ENCODE measurements at places on chromosomes 1 and 21.

DNA sequence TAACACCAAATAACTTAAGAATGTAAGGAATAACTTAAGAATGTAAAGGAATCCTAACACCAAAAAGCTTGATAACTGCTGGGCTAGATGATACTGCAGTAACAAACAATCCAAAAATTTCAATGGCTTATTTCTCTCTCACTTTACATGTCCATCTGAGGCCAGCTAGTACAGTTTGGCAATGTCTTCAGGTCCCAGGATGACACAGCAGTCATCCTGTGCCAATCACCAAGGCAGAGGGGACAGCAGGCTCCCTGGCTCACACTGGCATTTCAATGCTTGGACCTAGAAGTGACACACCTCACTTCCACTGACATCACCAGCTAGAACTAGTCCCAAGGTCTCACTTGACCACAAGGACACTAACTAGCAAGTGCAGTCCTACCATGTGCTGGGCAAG, 15.3 kb downstream of the DNAJC11 start:
- DNase-seq = no peak

- DNase-seq = no peak
Observed at GRCh38 chr1:18722270-18722669, 91.6 kb downstream of the PAX7 start.

DNA sequence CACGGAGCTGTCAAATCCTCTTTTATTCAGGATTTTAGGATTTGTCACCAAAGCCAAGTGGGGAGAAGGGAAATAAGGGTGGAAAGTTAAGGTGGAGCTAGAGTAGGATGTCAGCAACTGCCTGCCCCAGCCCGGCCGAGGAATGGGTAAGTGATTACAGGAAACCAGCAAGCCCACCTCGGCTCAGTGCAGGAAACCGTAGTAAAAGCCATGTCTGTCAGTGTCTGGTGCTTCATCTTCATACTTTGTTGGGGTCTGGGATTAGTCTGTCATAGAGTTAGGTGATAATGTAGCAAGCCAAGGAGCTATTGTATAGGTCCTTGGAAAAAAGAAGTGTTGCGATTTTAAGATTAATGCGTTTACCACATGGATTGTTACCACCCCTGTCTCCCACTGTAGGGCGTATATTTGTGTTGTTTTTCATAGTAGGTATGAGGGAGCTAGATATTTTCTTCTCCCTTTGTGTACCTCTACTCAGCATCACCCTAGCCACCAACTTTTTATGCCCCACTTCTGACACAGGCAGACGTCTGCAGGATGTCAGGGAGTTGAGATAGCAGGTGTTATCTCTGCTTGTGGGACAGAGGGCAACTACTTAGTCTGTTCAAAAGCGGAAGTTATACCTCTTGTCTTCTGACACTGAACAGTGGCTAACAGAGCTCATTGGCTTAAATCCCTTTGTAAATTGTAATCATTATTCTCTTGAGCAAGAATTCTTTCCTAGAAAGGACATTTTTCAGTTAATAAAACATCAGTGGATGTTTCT, 253.7 kb downstream of the HHAT start:
- no peak for DNase-seq

- DNase-seq = no peak
Observed at GRCh38 chr1:235631816-235632215, 17.8 kb downstream of the GNG4 start.

GRCh38 chr1:2570332-2570731, 14.2 kb downstream of the TNFRSF14 start:
- no peak for DNase-seq

DNA sequence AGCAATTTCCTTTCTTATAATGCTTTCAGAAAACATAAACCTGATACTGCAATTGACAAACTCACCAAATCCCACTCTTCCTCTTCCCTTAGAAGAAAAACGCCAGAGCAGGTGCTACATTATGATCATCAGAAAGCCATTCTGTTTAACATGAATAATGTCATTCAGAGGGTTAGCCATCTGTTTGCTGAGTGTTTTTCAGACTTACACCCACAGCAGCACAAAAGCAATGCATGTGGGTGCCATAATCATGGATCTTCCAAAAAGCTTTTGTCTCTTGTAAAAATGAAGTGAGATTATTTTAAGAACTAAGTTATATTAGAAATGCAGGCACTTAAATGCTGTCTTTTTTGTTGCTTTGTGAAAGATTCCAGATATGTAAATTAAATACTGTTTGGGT, 204.6 kb upstream of the TMPRSS15 start:
- no peak for DNase-seq

GRCh38 chr1:163670989-163671757, 349.4 kb downstream of the NUF2 start:
- no peak for DNase-seq

- no peak for DNase-seq
Observed at GRCh38 chr1:169387399-169387798, 19.4 kb downstream of the BLZF1 start.

DNA sequence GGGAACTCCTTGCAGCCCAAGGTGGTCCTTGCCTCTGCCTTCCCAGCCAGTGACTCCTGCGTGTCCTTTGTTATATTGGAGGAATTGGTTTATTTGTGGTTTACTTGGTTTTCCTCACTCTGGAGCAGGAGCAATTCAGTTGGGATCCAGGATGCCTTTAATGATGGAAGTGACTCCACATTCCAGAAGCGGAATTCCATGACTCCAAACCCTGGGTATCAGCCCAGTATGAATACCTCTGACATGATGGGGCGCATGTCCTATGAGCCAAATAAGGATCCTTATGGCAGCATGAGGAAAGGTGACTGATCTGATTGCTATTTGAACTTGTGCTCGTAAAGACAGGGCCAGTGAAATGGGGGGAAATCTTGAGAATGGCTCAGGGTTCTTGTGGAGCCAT, 15.1 kb upstream of the PIGV start:
- no peak for DNase-seq

GRCh38 chr1:215001419-215002021, 81.0 kb upstream of the KCNK2 start:
- DNase-seq = no peak

- DNase-seq = no peak
Observed at GRCh38 chr1:243991650-243992049, 59.4 kb upstream of the ZBTB18 start.

- no peak for DNase-seq
Observed at GRCh38 chr1:182335771-182336566, 55.6 kb downstream of the GLUL start.

GRCh38 chr1:172286629-172287076, 133.8 kb upstream of the C1orf105 start:
- no peak for DNase-seq

- DNase-seq = no peak
Observed at GRCh38 chr21:36482673-36483072, 2.8 kb upstream of the CLDN14 start.

GRCh38 chr1:52368383-52369172, 2.6 kb upstream of the CC2D1B start:
- peak; percentile 58 for DNase-seq

GRCh38 chr1:110207831-110208230, 2.3 kb upstream of the KCNC4 start:
- DNase-seq = peak; percentile 80

- DNase-seq = no peak
Observed at GRCh38 chr1:231072041-231072440, 32.0 kb upstream of the FAM89A start.

- peak; percentile 46 for DNase-seq
Observed at GRCh38 chr1:40438391-40439015, 11.8 kb upstream of the ZFP69B start.

DNA sequence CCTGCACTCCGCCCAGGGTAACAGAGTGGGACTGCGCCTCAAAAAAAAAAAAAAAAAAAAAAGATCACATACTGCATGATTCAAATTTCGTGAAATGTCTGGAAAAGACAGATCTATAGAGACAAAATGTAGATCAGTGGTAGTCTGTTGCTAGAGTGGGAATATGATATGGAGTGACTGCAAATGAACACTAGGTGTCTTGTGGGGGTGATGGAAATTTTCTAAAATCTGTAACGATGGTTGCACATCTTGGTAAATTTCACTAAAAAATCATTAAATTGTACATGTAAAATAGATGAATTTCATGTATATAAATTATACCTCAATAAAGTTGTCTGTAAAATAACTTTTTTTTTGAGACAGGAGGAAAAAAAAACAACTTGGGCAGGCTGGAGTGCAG, 5.5 kb downstream of the AIDA start:
- DNase-seq = no peak

GRCh38 chr1:92117526-92117925, 37.4 kb downstream of the BTBD8 start:
- DNase-seq = no peak

DNA sequence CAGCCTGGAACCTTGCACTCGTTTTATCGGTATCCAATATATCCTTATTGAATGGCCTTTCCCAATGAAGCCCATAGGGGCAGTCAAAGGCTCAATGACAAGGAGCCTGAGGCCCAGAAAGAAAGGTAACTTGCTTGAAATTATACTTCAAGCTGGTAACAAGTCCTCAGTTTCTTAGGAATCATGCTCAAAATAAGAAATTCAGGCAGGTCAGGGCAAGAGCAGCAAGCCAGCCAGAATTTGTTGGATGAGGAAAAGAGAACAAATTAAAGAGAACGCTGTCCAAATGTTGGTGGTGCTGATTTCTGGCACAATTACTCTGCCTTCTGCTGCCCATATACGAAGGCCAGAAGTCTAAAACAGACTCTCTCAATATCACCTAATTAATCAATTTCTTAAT, 77.6 kb downstream of the DDX20 start:
- DNase-seq = no peak

- no peak for DNase-seq
Observed at GRCh38 chr1:9903801-9904527, 6.1 kb downstream of the CTNNBIP1 start.

DNA sequence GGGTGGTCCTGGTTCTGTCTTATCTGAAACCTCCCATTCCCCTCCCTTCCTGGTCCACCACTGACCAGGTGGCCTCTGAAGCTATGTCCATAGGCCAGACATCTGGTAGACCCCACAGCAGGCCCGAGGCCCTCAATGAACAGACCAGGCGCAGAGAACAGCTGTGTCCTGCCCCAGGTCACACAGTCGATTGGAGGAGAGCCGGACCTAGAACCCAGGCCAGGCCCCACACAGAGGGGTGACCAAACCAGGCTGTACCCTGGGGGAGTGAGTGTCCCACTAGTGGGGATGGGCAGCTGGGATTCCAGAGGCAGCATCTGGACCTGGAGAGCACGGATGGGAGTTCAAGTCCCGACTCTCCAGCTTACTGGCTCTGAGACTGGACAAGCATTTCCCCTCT, 29.2 kb downstream of the RNU1-1 start:
- DNase-seq = no peak

DNA sequence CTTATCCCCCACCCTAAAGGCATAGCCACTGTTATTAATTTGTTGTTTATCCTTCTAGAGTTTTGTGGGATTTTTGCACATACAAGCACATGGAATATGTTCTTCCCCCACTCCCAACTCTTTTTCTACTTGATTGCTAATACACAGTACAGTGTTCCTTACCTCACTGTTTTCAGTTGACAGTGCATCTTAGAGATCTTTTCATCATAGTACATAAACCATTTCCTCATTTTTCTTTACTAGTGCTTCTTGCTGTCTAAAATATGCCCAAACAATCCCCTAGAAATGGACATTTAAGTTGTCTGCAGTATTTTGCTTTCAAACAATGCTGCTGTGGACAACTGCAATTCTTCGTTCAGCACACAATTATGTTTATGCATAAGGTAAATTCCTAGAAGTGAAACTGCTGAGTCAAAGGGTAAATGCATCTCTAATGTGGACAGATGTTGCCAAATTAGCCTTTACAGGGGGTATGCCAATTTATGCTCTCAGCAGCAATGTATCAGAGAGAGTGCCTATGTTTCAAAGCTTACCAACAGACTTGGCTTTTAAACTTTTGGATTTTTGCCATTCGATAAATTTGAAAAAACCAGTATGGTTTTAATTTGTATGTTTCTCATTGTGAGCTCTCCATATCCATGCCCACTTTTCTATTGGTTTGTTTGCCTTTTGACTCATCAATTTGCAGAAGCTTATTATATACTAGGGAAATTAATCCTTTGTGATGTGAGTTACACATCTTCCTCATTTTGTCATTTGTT, 132.6 kb downstream of the MRPS6 start:
- DNase-seq = no peak

GRCh38 chr1:198275597-198275996, 118.8 kb downstream of the NEK7 start:
- no peak for DNase-seq

- DNase-seq = no peak
Observed at GRCh38 chr1:175555266-175555665, 188.1 kb downstream of the TNR start.

DNA sequence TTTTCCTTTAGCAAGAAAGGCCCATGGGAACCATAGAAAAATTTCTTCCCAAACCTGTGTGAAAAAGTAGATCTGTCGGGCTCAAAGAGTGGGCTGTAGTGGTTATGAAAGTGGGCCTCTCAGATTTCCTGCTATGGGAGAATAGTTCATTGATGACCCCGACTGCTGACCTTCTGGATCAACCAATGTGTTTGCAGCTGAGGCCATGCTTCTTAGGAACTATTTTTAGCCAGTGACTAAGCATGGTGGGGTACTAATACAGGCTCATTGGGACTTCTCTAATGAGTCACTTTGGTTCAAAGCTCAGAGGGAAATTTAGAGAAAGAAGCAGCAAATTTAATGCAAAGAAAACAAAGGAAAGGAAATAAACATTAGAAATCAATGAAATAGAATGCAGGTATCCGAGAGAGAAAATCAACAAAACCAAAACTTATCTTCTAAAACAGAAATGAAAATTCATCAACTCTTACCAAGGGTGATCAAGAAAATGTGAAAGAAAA, 12.6 kb upstream of the PSMA5 start:
- no peak for DNase-seq

DNA sequence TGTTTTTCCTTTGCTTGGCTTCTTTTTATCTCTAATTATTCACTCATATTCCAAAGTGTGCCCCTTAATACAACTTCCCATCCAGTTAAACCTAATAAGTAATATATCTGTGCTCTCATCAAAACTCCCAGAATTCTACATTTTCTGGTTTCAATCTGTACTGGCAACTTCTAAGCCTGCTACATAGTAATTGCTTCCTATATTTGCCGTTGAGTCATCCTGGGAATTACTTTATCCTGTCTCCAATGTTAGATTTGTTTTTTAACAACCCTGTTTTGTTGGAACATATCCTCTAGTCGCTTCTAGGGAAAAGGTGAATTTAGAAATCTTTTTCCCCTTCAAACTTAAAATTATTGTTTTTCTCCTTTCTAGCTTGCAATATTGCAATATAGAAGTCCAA, 620.5 kb upstream of the PKN2 start:
- no peak for DNase-seq

DNA sequence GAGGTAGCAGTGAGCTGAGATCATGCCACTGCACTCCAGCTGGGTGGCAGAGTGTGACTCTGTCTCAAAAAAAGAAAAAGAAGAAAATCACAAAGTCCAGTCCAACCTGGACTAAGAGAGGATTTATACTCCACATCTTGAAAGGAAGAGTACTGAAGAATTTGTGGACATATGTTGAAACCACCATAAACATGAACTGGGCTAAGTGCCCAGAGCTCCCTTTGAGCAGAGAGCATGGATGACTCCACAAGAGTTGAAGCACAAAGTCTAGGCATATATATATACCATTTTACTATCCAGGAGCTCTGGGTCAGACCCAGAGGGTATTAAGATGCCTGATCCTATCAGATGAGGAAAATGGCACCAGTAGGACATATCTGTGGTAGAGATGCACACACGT, 86.6 kb downstream of the OMA1 start:
- DNase-seq = no peak

- peak; percentile 13 for DNase-seq
Observed at GRCh38 chr1:229410692-229411433, 23.0 kb downstream of the ACTA1 start.

- no peak for DNase-seq
Observed at GRCh38 chr21:29334717-29335428, 36.2 kb downstream of the BACH1 start.

Data from CD4-positive, alpha-beta T cell treated with Interleukin-1 beta for 1 hour (primary cell).